ENCODE measurements at places on chromosomes 6 and 20.

- no peak for DNase-seq
Measured at GRCh38 chr6:38610050-38610625, 29.6 kb downstream of the BTBD9 start.

GRCh38 chr6:74018825-74019224, 322.8 kb downstream of the CD109 start:
- no peak for DNase-seq

GRCh38 chr20:24969186-24970029, 20.3 kb downstream of the CST7 start:
- no peak for DNase-seq

- DNase-seq, result peak; percentile 33
Measured at GRCh38 chr6:111175109-111175508, 87.8 kb downstream of the SLC16A10 start.

DNA sequence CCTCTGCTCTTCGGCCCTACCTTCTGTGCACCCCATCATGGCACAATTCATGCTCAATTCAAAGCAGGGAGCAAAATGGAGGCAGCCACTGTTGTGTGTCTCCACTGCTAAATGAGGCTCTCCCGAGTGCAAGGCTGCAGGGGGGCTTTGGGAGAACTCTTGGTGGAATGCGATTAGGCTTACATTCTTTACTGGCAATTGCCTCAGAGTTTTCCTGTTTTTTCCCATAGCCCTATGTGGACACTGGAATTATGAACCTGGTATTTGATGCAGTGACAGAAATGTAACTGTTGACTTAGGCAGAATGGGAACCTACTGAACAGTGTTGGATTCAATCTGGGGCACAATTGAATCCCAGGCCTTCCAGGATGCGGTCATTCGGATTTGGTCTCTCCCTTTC, 187.9 kb upstream of the GMDS start:
- no peak for DNase-seq

GRCh38 chr20:58192567-58192966, 35.9 kb downstream of the ANKRD60 start:
- DNase-seq, result peak; percentile 19

DNA sequence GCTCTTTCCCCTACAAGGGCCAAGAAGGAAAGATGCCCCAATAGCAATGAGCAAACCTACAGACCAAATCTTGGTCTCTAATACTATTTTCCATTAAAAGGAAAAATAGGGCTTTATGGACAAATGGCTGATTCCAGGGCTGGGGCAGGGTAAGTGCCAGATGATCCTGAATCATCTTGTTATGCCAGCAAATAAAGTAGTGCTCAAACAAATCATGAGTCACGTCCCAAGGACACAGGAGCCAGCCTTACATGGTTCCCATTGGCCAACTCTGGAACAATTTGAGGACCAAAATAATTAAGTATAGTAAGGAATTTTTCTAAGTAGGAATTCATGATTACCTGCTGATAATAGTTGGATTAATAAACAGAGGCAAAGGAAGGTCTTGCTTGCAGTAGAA, 53.2 kb upstream of the NKX2-4 start:
- DNase-seq, result no peak

- DNase-seq, result no peak
Measured at GRCh38 chr6:74366634-74367033, 670.6 kb downstream of the CD109 start.

DNA sequence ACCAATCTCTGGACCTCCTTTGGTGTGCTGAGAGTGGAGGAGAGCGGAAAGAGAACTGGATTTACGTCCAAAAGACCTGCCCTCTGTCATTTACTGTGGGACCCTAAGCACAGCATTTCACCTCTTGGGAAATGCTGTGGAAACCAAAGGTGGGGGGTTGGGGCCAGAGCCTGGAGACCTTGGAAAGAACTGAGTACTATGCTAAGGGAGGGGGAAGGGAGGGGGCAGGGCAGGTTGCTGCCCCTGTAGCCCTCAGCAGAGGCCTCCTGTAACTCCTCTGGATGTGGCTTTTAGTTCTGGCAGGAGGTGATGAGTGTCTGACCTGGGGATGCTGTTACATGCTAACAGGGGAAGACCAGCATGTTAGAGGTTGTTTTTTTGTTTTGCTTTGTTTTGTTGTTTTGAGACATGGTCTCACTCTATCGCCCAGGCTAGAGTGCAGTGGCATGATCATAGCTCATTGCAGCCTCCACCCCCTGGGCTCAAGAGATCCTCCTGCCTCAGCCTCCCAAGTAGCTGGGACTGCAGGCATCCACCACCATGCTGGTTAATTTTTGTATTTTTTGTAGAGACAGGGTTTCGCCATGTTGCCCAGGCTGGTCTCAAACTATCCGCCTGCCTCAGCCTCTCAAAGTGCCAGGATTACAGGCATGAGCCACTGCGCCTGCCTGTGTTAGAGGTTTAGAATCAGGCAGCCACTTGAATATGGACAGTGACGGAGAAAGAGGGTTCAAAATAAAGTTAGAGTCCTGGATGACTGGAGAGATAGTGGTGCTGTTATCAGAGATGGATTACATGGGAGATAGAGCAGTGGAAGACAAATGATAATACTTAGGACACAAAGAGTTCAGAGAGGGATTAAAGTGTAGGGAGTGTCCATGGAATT, 18.4 kb upstream of the PARD6B start:
- DNase-seq, result no peak

GRCh38 chr20:61556111-61556510, 304.1 kb downstream of the CDH4 start:
- no peak for DNase-seq

DNA sequence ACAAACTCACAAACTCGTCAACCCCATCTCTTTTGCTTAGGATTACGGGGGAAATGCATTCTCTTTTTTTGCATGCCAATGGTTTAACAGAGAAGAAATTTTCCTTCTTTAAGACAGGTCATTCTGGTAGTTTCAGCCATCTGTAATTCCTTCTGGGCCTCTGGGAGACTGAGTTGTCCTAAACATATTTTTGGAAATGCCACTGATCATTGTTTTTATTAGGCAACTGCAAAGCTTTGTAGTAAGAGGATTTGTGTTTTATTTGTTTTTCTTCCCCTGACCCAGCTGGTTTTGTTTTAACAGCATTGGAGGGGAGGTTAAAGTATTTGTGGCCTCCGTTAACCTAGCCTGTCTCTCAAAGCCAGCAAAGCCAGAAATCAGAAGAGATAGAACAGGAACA, 73.1 kb upstream of the ISM1 start:
- no peak for DNase-seq

DNA sequence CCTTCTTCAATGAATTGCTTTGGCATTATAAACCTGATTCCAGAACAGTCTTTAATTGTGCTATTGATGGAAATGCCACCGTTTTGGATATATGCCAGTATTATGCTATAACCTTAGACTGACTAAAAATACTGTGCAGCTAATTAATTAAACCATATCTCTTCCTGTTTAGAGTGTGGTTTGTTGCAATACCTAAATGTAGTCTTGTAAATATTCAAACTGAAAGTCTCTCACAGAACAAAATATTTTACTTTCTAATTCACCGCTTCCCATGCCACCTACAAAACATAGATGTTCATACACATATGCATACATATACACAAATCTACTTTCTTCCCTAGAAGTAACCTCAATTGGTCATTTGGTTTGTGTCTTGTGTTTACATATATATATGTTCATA, 126.6 kb downstream of the SIM1 start:
- no peak for DNase-seq

Data from KBM-7 (cell line).